ENCODE measurements at places on chromosomes 1 and 21.

GRCh38 chr1:5981009-5981380, 11.2 kb downstream of the NPHP4 start:
- no peak for DNase-seq

- DNase-seq = no peak
Observed at GRCh38 chr1:16191916-16192546, 20.4 kb downstream of the ARHGEF19 start.

- DNase-seq = no peak
Observed at GRCh38 chr1:231036416-231036815, 3.6 kb downstream of the FAM89A start.

- no peak for DNase-seq
Observed at GRCh38 chr1:9112961-9113880, 15.7 kb downstream of the GPR157 start.

GRCh38 chr1:203178821-203179666, 3.4 kb upstream of the MYBPH start:
- no peak for DNase-seq

DNA sequence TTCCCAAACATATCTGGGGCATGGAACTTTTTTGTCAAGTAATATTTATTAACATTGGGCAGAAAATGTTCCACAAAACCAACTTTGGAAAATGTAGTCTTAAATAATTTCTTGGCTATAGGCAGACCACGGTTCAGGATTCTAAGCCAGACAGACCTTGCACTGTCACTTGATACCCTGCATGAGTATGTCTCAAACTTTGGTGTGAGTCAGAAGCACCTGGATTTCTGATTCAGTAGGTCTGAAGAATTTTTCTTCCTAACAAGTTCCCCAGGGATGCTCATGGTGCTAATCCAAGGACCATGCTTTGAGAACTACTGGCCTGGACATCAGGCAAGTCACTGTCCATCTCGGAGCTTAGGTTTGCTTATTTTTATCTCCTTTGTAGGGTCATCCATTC, 562.0 kb downstream of the PLPP3 start:
- DNase-seq = no peak

DNA sequence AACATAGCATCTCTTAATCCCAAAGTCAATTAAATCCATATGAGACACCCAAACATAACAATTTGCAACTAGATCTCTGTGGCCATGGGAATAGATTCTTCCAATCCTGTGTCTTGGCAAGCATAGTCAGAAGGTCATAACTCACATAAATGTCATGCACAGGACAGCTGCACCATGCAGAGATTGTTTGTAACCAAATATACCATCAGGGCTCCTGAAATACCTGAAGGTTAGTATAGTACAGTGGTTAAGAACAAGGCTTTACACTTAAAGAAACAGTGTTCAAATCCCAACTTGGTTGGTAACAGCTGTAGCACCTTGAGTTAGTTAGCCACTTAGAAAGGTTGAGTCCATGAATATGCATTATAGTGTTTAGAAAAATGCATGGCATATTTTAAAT, 82.6 kb upstream of the CCDC190 start:
- no peak for DNase-seq

GRCh38 chr1:215497528-215497927, 69.6 kb upstream of the KCTD3 start:
- no peak for DNase-seq

Data from vagina (tissue), 2 donors.